Lung microvascular endothelial cell (primary cell): ENCODE measurements at places on chromosomes 4 and X. TPM values are rescaled to one million over a fixed set of nuclear protein-coding genes. Genes with fewer than 3 reads are reported as not detected.

GRCh38 chr4:53579826-53580225, 11.5 kb downstream of the LNX1 start:
- no peak for DNase-seq

The POU3F4 gene
- total RNA-seq: not detected in 2 replicates

DNA sequence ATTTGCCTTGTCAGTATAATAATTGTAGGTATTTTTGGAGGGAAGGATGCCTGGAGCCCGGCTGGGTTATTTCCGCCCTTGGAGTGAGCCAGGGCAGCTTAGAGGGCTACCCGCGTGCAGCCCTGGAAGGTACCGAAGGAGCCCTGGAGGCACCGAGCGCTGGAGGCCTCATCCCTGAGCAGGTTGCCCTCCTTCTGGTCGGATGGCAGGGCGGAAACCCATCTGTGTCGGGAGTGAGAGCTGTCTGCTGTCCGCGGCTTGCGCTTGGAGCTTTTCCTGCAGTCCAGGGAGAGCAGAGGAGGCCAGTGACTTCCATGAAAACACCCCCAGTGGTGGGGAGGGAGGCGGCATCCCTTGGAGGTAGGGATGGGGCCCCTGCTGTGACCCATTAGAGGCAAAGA, 122.1 kb downstream of the TBL1X start:
- DNase-seq: no peak

The ADH1B gene
- under 0.01 TPM in 2 replicates for total RNA-seq

The NPY1R gene
- under 0.01 TPM in 1 of 2 replicates, not detected in the other for total RNA-seq

DNA sequence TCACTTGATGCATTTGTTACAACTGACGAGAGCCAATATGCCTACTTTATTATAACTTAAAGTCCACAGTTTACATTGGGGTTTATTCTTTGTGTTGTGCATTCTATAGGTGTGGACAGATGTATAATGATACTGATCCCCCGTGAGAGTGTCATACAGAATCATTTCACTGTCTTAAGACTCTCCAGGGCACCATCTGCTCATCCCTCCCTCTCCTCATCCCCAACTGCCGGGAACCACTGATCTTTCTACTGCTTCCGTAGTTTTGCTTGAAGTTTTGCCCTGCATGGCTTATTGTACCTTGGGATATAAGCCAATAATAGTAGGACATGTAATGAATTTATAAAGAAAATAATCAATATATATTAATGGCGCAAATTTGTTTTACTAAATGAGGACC, 137.8 kb upstream of the MSX1 start:
- DNase-seq: no peak

DNA sequence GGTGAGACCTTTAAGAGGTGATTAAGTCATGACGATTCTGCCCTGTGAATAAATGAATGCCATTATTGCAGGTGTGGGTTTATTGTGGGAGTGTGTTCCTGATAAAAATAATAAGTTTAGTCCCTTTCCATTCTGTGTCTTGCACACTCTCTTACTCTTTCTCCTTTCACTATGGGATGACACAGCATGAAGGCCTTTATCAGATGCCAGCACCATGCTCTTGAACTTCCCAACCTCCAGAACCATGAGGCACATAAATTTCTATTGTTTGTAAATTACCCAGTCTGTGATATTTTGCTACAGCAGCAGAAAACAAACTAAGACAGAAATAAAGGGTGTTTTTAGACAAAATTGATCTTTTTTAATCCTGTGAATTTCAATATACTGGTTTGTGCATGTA, 10.5 kb downstream of the SFRP2 start:
- no peak for DNase-seq

The CCSER1 gene
- total RNA-seq: under 0.01 and 0.20 TPM in 2 replicates

DNA sequence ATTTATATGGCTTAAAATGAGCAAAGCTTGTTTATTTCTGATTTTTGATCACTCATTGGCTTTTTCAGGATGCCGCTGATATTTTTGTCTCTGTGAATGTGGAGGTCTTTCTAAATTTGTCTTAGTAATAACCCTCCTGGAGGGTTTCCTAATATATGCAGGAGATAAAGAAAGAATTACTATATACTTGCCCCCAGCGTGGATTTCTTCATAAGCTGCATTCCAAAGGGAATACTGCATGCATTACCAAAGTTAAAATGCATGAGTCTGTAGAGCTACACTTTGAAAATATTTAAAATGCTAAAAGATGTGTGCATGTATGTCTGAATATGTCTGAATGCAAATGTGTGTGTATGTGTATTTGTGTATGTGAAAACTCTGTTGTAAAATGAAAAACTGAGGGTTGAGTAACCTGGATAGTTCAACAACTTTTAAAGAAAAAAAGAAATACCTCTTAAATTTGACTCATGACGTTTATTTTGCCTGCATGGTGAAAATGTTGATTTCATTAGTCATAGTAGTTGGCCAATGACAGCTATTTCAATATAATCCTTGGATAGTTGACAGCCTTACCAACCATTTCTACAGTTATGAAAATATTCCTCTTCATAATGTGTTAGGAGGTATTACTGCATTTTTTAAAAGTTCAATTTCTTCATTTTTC, 113.2 kb upstream of the ZNF827 start:
- no peak for DNase-seq

The TSPAN6 gene
- 54.7 and 117 TPM in 2 replicates for total RNA-seq

The GYPB gene
- not detected in 2 replicates for total RNA-seq

The ACE2 gene
- total RNA-seq: not detected in 2 replicates

DNA sequence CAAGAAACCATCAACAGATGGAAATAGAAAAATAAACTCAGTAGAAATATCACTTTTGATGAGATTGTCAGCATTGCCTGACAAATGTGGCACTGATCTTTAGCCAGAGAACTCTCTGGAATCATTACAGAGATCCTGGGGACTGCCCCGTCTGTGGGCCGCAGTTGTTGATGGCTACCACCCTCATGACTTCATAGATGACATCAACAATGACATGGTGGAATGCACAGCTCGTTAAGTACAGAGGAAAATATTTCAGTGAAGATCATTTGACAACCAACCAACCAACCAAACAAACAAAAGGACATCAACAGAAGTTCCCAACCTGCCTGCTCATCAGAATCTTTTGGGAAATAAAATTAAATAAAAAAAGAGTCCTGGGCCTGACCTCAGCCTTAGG, 132.6 kb downstream of the UCHL1 start:
- peak; percentile 9 for DNase-seq
